Right atrium auricular region (tissue), 2 donors: ENCODE measurements at places on chromosomes 11 and 22. TPM values are rescaled to one million over a fixed set of nuclear protein-coding genes. Genes with fewer than 3 reads are reported as not detected.

Gene ASPHD2
- 0.71 TPM for total RNA-seq

Gene GTSE1
- 0.16 TPM for total RNA-seq

Gene UPK3A
- total RNA-seq, result not detected

Gene EIF1AD
- total RNA-seq, result 17.6 TPM

Gene P4HA3
- total RNA-seq, result not detected

Gene NAALAD2
- 0.83 TPM for total RNA-seq

DNA sequence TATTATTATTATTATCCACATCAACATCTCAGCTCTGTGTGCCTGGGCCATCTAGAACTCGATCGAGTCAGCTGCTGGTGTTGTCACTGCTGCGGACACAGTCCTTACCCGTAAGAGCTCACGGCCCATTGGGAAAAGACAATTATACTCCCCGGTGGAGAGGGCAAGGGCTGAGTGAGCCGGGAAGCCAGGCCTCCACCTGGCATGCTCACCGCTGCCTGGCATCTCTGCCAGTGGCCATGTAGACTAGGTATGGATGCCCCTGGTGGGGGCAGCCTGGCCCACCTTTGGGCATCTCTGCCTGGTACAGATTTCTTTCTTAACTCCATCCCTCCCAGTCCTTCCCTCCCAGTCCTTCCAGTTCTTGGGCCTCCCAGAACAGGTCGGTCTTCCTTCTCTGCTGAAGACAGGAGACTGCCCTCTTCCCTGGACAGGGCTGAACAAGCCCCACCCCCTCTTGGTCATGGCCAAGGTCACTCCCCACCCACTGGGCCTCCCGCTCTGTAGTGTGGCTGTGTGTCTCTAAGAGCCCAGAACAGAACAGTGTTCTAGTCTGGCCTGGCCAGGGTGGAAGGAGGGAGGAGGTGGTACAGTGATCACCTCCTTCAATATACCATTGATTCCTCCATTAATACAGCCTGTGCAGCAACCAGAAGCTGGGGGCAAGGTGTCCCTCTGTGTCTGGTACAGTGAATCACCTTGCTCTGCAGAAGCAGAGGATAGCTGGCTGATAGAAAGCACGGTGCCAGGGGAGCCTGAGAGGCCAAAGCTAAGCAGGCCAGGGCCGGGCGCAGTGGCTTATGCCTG lies 57.7 kb downstream of the FLRT1 start:
- H3K4me3 ChIP-seq, result no peak overlapping the region
- no peaks in the 10 kb centered on the region for H3K27me3 ChIP-seq
- H3K27ac ChIP-seq, result no peak overlapping the region
- no peaks in the 10 kb centered on the region for H3K4me1 ChIP-seq
- DNase-seq, result no peak

DNA sequence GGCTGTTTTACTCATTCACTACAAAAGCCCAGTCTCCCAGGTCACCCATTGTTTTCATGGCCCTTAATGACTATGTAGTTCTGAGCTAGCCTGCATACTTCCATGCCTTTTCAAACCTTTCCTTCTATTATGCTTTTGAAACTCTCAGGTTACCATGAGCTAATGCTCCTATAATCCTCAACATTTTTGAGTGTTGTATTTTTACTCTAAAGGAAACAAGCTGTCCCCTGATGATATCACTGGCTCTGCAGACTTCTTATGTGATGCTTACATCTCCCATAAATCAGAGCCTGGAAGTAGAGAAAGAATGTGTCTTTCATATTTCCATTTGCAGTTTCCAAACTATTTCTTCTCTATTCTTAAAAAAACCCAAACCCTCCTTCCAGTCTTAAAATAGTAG lies 159.0 kb upstream of the RAG2 start:
- H3K36me3 ChIP-seq, result no peaks in the 10 kb centered on the region
- no peaks in the 10 kb centered on the region for H3K27me3 ChIP-seq
- H3K4me1 ChIP-seq, result no peaks in the 10 kb centered on the region
- DNase-seq, result no peak

- no peaks in the 10 kb centered on the region for H3K36me3 ChIP-seq
- no peaks in the 10 kb centered on the region for H3K27me3 ChIP-seq
- DNase-seq, result no peak
- H3K4me3 ChIP-seq, result no peak overlapping the region
These were observed 289.6 kb upstream of the B3GAT1 start for GRCh38 chr11:134701564-134702165.

GRCh38 chr11:21446939-21447590 lies 745.8 kb upstream of the ANO5 start:
- DNase-seq, result no peak
- no peaks in the 10 kb centered on the region for H3K27me3 ChIP-seq

GRCh38 chr11:6404342-6405051 lies 14.2 kb downstream of the SMPD1 start:
- H3K36me3 ChIP-seq, result peaks cover 28% of the 10 kb centered on the region
- no peak overlapping the region for H3K27ac ChIP-seq
- H3K4me1 ChIP-seq, result peaks cover 19% of the 10 kb centered on the region

DNA sequence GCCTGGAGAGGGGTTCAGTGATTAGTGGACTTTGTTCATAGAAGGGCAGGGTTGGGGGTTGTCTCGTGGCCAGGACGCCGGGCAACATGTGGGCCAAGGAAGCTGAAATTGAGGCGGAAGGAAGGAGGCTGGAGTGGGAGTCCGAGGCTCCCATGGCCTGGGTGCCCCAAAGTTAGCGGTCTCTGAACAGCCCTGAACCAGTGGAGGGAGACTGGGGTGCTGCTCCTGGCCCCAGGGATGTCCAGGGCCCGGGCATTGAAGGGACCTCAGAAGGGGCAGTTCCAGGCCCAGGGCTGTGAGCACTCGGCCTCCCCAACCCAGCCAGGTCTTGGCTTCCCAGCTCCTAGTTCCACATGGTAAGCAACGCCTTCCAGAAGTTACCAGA lies 59.2 kb upstream of the PRODH start:
- no peaks in the 10 kb centered on the region for H3K27me3 ChIP-seq
- no peaks in the 10 kb centered on the region for H3K4me1 ChIP-seq
- no peak overlapping the region for H3K4me3 ChIP-seq
- no peak for DNase-seq
- no peak overlapping the region for H3K27ac ChIP-seq

GRCh38 chr11:28524098-28524497 lies 415.9 kb downstream of the METTL15 start:
- H3K4me3 ChIP-seq, result no peak overlapping the region
- no peak for DNase-seq
- H3K27ac ChIP-seq, result no peak overlapping the region
- no peaks in the 10 kb centered on the region for H3K27me3 ChIP-seq
- no peaks in the 10 kb centered on the region for H3K36me3 ChIP-seq
- H3K4me1 ChIP-seq, result no peaks in the 10 kb centered on the region

- peaks cover 16% of the 10 kb centered on the region for H3K36me3 ChIP-seq
- no peaks in the 10 kb centered on the region for H3K27me3 ChIP-seq
- no peaks in the 10 kb centered on the region for H3K4me1 ChIP-seq
These were observed 64.4 kb downstream of the PRDM11 start for GRCh38 chr11:45210846-45211245.

GRCh38 chr11:94652735-94653284 lies 85.6 kb downstream of the PIWIL4 start:
- no peak overlapping the region for H3K4me3 ChIP-seq
- H3K27me3 ChIP-seq, result no peaks in the 10 kb centered on the region
- H3K4me1 ChIP-seq, result peaks cover 8% of the 10 kb centered on the region

- no peaks in the 10 kb centered on the region for H3K27me3 ChIP-seq
- H3K4me1 ChIP-seq, result no peaks in the 10 kb centered on the region
- H3K27ac ChIP-seq, result peak overlapping the region; percentile 26
- no peak overlapping the region for H3K4me3 ChIP-seq
These were observed 287.4 kb upstream of the PDGFD start for GRCh38 chr11:104451197-104451893.

GRCh38 chr22:33599596-33599995 lies 320.7 kb downstream of the LARGE1 start:
- H3K36me3 ChIP-seq, result peaks cover 5% of the 10 kb centered on the region
- no peak overlapping the region for H3K4me3 ChIP-seq
- no peaks in the 10 kb centered on the region for H3K27me3 ChIP-seq
- DNase-seq, result no peak
- H3K27ac ChIP-seq, result no peak overlapping the region
- no peaks in the 10 kb centered on the region for H3K4me1 ChIP-seq
